Bronchial smooth muscle cell (primary cell): ENCODE measurements at places on chromosomes 2 and 18. TPM values are rescaled to one million over a fixed set of nuclear protein-coding genes. Genes with fewer than 3 reads are reported as not detected.

Gene ZSWIM2
- not detected in 2 replicates for total RNA-seq

Gene ERFE
- total RNA-seq: 0.32 and 1.3 TPM in 2 replicates

Gene PRSS56
- total RNA-seq: not detected in 2 replicates

Gene LIPG
- total RNA-seq: 0.17 and 0.63 TPM in 2 replicates

Gene CAPN13
- total RNA-seq: not detected in 2 replicates
